ENCODE measurements at places on chromosomes 1 and 21.

GRCh38 chr1:190615818-190616217, 138.2 kb upstream of the BRINP3 start:
- DNase-seq: no peak

GRCh38 chr1:184017306-184017705, 20.2 kb downstream of the COLGALT2 start:
- DNase-seq: peak; percentile 45

DNA sequence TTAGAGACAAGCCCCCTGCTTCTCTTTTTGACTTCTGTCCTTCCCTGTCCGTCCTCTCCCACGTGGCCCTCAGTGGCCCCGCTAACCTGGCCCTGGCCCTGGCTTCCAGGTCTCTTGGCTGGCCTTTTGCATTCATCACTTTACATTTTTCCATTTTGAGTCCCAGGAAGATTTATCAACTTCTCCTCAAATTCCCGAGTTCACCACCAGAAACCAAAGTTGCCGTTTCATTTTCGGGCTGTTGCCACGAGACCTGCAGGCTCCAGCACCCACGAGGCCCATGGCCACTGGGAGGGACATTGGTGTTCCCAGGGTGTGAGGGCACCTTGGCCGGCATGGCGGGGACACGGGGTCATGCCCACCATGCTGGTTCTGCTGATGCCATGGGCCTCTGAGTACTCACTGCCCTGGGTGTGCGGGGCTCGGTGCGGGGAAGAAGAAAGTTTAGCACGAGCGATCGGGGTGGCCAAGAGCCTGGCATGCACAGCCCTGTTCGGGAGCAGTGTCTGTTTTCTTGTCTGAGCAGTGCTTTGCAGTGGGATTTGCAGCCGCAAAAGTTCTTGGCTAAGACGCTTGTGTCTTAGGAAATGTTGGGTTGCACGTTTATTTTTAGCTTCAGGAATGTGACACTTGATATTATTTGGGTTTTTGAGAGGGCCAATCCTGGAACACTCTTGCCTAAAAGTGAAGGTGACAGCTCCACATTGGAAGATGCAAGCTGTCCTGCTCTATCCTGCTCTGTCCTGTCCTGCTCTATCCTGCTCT, 40.4 kb upstream of the ADARB1 start:
- DNase-seq: no peak

GRCh38 chr1:247646867-247647266, 32.7 kb downstream of the OR13G1 start:
- DNase-seq: no peak

DNA sequence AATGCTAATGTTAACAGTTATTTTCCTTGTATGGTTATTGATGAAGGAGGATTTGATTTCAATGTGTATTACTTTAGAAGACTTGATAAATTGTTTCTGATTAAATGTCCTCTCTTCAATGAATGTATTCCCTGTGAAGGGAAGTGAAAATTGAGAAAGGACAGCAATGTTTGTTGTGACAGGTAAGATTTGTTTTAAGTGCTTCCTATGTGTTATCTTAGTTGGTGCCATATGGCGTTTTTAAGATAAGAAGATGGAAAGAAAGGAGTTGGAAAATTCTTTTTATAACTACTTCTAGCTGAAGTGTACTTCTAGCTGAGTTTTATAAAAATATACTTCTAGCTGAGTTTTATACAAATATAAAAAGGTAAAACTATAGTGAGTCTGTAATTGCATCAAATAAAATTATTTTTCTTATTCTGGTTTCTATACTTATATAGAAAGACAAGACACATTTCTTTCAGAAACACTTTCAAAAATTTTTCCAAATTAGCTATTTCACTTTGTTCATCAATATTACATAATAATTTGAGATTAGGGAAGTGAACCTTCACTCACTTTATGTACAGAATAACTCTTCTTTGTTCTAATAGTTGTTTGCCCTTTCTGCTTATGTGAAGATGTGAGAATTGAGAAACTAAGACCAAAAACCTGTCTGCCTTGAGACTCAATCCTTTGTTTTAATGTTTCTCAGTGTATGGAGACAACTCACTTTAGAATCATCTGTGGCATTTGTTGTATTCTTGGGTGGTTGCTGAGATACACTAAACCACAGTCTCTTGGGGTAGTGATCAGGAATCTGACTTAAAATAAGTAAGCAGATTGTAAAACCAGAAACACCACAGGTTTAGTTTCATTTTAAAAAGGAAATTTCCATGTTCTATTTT, 382.9 kb upstream of the B3GALT2 start:
- no peak for DNase-seq

DNA sequence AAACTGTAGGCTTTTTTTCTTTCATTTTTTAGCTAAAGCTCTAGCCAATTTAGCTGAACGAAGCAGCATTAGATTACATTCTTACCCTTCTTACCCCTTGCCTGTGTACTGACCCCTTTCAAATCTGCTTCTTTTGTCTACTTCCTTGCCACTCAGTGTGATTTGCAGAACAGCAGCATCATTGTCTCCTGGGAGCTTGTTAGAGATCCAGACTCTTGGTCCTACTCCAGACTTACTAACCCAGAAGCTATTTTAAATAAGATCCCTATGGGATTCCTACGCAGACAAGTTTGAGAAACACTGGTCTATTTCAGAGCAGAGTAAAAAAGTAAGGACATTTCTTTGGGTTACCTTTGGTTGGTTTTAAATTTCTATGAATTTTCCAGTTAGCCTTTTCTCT, 13.8 kb downstream of the LRRC39 start:
- DNase-seq: no peak

DNA sequence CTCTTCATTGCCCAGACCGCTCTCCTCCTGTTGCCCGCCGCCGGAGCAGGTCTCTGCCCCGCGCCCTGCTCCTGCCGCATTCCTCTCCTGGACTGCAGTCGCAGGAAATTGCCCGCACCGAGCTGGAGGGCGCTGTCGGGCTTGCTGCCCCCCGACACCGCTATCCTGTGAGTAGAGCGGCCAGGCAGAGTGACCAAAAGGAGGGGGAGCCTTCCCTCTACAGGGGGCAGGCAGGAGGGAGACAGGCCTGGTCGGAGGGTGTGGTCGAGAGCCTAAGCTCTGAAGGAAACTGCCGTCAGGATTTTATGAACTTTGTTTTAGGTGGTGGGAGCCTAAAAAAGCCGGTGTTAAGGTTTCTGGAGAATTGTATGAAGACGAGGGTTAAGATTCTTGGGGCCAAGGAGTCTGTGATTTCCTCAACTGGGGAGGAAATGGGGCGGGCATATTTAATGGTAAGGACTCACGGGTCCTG, 517 bp downstream of the LRIG2 start:
- peak; percentile 45 for DNase-seq

DNA sequence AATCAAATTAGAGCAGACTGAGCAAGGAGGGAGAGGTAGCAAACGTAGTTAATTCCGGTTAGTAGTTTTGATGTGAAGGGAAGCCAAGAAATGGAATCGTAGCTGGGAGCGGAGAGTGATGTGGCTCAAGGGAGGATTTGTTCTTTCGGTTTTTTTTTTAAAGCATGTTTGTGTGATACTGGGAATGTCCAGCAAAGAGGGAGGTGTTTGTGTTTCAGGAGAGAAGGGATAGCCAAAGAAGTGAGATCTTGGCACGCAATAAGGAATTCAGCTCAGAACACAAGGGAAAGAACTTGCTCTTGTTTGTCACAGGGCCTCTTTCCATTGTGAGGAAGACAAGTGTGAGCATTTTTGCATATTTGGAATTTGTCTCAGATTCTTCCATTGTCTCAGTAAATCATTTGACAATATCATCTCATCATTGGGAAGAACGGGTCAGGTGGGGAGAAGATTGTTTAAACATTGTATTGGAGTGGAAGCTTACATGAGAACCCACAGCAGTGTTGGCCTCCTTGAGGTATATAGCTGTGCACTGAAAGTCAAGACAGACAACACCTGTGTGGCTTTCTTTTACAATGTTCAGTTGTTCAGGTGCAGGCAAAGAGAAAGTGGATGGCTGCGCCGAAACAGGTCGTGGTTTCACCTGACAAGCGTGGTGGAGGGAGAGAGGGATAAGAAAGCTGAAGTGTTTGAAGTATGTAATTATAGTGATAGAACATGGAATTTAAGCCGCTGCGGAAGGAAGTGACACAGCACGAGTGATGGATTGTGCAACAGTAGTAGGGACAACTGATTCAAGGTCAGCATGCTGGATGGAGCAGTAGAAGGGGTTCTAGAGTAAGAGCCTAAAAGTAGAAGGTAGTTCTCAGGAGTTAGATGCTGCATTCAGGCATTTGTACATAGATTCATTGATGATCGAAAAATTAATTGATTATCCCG, 25.4 kb downstream of the FMN2 start:
- no peak for DNase-seq

- no peak for DNase-seq
These were observed 178.7 kb upstream of the RUNX1 start for GRCh38 chr21:35227786-35228185.

DNA sequence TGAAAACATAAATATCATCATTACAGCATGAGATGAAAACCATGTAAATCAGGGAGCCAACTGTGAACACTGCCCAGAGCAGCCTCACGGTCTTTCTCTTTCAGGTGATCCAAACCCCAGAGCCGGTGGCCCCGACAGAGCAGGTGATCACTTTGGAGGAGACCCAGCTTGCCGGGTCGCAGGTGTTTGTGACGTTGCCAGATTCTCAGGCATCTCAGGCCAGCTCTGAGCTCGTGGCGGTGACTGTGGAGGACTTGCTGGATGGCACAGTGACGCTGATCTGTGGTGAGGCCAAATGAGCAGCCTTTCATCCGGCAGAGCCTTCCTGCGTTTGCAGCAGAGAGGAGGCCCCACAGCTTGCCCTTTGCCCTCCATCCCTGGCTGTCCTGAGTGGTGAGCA, 37.2 kb upstream of the EPHA8 start:
- no peak for DNase-seq

GRCh38 chr21:28871388-28872010, 121.2 kb downstream of the LTN1 start:
- DNase-seq: no peak

- DNase-seq: no peak
These were observed 576.0 kb downstream of the KIF26B start for GRCh38 chr1:245730801-245731200.

GRCh38 chr1:92858564-92859399, 26.9 kb downstream of the RPL5 start:
- peak; percentile 95 for DNase-seq

DNA sequence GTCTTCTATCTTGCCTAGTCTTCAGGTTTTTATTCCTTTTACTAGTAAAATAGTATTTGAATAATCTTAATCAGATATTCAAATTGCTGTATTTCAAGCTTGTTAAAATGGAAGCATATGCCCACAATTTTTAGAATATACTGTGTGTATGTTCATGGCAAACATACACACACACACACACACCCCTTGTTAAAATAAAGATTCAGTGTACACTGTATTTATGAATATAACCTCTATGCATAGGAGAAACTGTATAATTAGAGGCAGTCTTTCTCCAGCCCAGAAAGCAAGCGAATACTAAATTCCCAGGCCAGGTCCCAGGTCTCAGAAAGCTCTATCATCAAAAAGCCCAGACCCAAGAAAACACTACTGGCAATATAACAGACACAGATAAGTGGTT, 57.8 kb downstream of the JAK1 start:
- no peak for DNase-seq

DNA sequence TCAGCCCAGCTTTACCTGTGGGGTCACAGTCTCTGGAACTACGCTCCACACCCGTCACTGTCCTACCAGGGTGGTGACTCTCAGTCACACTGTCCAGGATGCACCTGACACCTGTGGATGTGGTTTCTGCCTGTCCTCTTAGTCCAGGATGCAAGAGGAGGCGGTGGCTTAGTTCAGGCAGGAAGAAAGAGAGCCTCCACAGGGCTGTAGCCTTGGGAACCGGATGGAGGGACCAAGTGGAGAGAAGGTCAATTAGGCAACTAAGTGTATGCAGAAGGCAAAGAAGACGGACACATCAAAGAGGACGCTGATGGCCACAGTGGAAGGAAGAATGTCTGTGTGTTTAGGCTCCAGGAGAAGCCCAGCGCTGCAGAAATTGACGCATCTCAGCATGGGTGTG, 153.9 kb upstream of the IRF2BP2 start:
- no peak for DNase-seq

DNA sequence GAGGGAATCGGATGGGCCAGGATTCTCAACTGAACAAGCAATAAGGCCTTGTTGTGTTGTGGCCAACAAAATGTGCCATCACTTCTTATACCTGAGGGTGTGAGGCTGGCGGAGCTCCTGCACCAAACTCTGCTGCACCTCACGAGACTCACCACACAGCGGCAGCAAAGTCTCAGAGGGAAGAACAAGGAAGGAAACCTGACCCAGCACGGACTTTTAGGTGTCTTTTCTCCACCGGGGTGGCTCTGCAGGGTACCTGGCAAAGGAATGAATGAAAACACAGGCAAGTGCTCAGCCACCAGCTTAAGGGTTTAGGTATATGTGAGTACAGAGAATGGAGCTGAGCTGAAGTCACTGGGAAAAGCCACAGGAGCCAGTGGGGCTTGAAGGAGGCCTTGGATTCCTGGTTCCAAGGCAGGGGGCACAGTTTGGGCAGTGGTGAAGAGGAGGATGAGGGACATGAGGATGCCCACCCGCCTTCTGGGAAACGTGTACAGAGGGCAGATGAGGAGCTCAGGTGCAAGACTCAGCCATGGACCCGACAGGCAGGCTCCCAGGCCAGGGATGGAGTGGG, 31.1 kb upstream of the HSD3B1 start:
- DNase-seq: peak; percentile 67

GRCh38 chr1:43881415-43881814, 52.2 kb upstream of the ARTN start:
- DNase-seq: peak; percentile 92

- DNase-seq: no peak
These were observed 16.3 kb upstream of the CD2 start for GRCh38 chr1:116737855-116738321.

DNA sequence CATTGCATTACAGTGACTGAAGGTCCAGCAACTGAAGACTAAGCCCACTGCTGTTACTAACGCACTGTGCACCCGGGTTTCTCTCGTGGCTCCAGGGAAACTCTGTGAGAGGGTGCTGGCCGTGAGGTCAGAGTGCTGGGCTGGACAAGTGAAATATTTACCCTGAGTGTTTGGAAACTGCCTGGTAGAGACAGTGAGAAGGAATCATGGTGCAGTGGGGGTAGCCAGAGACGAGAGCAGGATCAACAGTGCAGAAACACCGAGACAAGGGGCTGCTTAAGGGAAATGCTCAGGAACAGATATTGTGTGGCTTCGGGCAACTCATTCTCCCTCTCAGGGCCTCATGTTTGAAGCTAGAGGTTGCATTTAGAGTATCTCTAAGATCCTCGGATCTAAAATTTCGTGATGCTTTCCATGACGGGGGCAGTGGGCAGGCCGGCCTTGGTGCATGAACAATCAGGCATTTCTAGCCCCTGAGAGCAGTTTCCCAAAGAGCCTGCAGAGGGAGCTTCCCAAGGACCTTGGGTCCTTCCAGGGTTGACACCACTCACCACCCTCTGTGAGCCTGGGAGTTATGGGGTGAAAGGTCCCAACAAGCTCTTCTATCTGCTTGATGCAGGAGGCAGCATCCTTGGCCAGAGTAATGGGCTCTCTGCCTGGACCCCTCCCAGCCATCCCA, 9.7 kb downstream of the CD2 start:
- DNase-seq: peak; percentile 55

- DNase-seq: no peak
These were observed 738 bp upstream of the CDC42BPA start for GRCh38 chr1:227318853-227319607.

- no peak for DNase-seq
These were observed 16.2 kb upstream of the DNASE2B start for GRCh38 chr1:84382127-84382526.

- no peak for DNase-seq
These were observed 197.5 kb downstream of the ZNF326 start for GRCh38 chr1:90192408-90192807.
